ENCODE measurements at places on chromosomes 6 and 20.

GRCh38 chr6:34114695-34115402 is 31.0 kb downstream of the GRM4 start:
- DNase-seq, result no peak

GRCh38 chr6:686497-686896 is 6.4 kb downstream of the EXOC2 start:
- DNase-seq, result no peak

GRCh38 chr6:126937426-126937825 is 181.0 kb upstream of the RSPO3 start:
- peak; percentile 54 for DNase-seq

GRCh38 chr6:47439348-47439668 is 38.3 kb upstream of the CD2AP start:
- DNase-seq, result no peak

Measured in kidney tubule cell (primary cell).